ENCODE measurements at places on chromosomes 11 and 22.
A peak's percentile ranks its signal among the peaks of the same experiment; 100 is the strongest.

- DNase-seq, result no peak
Measured at GRCh38 chr11:122883646-122883979, 1.1 kb downstream of the JHY start.

DNA sequence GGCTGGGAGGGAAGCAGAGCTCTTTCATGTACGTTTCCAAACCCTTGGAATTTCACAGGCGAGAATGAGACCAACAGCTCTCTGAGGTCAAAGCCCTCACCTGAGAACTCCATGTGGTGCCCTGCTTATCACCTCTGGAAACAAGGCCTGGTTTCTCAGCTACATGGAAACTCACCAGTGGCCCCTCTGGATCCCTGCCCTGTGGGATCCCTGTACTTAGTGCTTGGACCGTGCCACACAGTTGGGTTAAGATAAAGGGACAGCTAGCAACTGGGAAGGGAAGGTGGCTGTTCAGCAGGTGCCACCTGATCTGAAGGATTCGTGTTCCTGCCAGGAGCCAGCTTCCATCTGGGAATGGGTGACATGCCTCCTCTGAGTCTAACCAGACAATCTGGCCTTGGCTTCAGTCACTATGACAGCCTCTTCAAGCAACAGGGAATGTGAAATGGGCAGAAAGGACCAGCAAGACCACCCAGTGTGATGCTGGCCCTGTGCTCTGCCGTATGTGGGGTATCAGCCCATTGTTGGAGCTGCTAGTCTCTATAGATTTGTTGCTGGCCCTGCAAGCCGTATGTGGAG is 54.3 kb upstream of the BID start:
- DNase-seq, result no peak

- DNase-seq, result no peak
Measured at GRCh38 chr11:1406571-1407485, 17.1 kb downstream of the BRSK2 start.

DNA sequence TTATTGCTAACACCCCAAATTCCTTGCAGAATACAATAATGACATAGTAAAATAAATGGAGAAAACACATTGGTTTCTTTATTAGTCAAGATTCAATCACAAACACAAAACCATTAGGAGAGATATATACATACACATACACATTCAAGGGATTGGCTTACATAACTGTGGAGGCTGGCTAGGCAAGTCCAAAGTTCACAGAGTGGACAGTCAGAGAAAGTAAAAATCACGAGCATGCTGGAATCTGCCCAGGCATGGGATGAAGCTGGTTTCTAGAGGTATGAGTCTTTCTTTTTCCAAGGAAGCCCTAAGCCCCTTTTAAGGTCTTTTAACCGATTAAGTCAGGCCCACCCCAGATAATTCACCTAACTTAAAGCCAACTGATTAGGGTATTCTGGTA is 13.6 kb upstream of the OR56B1 start:
- no peak for DNase-seq

DNA sequence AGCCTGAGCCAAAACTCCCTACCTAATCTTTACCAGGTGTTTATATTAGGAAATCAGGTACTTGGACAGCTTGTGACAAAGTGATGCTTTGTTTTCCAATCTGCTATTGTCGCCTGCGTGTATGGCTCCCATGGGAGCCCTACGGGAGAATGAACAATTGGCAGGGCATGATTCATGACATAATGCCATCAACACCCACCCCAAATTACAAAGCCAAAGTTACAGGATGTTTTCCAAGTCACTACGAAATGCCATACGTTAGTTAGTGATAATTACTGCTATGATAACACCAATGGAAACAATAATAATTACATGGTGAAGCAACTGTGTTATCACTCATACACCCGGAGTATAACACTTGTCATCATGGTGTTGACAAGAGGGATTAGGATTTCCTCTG is 226.4 kb downstream of the FAM181B start:
- no peak for DNase-seq

GRCh38 chr22:29029202-29030000 is 32.2 kb downstream of the C22orf31 start:
- DNase-seq, result no peak

- no peak for DNase-seq
Measured at GRCh38 chr22:25749420-25750169, 7.6 kb downstream of the MYO18B start.

GRCh38 chr11:83072350-83073242 is 899 bp upstream of the RAB30 start:
- DNase-seq, result no peak

GRCh38 chr11:105230586-105230985 is 91.0 kb upstream of the CARD18 start:
- DNase-seq, result no peak

DNA sequence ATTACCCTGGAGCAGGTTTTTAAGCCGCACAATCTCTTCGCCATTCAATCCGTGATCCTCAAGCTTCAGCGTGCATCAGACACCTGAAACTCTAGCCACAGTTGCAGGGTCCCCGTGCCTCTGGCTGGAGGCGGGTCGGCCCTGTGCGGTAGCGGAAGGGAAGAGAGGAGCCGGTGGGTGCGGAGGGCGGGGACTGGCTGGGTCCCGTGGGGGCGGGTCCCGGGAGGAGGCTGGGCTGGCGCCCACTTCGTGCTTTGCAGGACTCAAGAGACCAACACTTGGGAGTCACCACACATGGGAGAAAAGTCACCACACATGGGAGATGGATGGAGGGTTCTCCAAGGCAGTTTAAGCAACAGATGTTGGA is 772 bp downstream of the C22orf15 start:
- DNase-seq, result no peak

DNA sequence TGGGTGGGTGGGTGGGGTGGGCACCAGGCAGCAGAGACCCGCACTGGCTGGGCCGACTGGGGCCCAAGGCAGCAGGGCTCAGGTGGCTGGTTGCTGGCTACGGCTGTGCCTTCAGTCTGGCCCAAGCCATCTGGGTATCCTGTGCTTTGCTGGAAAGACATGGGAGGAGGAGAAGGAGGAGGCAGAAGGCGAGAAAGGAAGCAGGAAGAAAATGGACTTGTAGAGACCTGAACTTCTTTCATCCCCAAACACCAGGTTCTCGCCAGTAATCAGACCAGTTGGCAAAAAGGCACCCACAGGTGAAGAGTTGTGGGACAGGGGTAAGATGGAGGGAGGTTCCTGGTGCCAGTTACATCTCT is 78.8 kb downstream of the IGLL1 start:
- no peak for DNase-seq

DNA sequence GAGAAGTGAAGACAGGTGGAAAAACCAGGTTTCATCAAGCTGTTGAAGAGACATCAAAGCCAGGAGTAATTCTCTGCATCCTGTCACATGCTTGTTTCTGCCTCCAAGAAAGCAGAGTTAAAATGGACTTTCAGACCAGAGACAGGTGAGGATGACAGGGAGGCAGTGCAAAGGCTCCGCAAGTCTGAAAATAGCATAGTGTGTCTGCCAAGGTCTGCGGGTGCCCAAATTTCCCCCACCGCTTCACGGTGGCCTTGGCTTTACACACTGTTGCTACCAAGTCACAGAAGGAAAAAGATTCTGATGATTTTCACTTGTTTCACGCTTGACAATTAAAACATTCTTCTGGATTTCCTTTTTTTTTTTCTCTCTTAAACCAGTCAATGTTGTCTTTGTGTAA is 44.2 kb downstream of the SNX19 start:
- DNase-seq, result no peak

GRCh38 chr11:5922749-5923426 is 19.2 kb upstream of the OR56A3 start:
- DNase-seq, result no peak

DNA sequence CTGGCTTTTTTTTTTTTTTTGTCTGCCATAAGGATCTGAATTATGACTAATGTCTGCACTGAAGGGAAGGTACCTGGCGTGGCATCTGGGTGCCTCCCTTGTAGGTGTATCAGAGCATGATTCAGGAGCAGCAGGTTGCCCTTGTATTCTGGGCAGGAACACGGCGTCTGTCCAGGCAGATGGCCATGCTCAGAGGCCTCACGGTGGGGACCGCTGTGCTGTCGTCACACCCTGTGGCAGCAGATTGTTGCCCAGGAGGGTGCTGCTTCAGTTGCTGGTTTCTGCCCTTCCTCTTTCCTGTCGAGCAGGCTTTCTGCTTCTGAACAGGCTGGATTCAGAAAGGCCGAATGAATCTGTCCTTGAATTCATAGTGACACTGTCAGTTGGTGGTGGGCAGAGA is 11.0 kb downstream of the ZNRF3 start:
- DNase-seq, result no peak

- no peak for DNase-seq
Measured at GRCh38 chr11:133382131-133382812, 150.0 kb downstream of the OPCML start.

GRCh38 chr11:69008737-69009440 is 4.2 kb downstream of the MRGPRF start:
- peak; percentile 86 for DNase-seq

DNA sequence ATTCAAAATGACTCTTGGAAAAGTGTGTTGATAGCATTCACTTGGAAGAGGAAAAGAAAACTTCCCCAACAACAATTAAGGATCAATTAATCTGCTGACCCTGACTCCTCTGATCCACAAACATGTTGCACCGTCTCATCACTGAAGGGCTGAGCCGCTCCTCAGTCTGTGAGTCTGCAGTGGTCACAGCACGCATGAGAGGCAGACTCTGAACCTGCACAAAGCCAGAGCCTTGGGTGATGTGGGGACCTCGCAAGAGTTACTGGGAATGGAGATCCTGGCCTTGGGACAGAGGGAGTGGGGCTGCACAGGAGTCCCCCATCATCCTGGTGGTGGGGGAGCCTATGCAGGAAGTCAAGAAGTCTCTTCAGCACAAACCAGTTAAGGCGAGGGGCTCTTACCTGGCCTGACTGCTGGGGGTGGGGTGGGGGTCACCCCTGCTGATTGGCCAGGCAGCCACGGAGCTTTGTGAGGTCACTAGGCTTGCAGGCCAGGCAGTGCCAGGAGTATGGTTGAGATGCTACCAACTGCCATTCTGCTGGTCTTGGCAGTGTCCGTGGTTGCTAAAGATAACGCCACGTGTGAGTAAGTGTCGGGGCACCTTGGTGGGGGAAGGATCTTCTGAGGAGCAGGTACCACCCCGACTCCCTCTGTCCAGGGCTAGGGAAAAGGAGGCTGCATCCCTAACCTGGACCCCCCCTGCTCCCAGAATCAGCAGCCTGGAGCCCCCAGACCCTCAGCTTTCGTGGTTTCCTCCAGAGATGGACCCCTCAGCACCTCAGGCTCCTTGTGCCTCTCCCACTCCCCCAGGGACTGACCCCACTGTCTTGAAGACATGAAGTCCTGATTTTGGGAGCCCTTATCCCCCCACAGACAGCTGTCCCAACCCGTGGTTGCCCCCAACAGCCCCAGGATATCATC is at the start of gene ACR:
Gene ACR, plus strand, starts transcription at position 477 of the 921 bp plus-strand sequence. Its CDS starts 32 bp downstream, at position 509.
- no peak for DNase-seq

GRCh38 chr11:96328395-96329010 is 14.5 kb downstream of the MAML2 start:
- DNase-seq, result no peak

DNA sequence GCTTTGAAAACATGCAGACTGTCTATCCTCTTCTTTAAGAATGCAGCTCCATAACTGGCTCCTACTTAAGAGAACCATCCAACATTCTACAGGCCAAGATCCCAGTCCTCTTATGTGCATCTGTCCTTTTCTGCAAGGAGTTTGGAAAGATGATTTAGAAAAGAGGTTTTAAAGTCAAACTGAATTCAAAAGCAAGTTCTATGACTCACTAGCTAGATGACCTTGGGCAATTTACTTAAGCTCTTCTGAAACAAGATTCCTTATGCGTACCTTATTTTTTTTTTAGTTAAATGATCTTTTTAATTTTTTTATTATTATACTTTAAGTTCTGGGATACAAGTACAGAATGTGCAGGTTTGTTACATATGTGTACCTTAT is 29.2 kb downstream of the GUCY1A2 start:
- no peak for DNase-seq

DNA sequence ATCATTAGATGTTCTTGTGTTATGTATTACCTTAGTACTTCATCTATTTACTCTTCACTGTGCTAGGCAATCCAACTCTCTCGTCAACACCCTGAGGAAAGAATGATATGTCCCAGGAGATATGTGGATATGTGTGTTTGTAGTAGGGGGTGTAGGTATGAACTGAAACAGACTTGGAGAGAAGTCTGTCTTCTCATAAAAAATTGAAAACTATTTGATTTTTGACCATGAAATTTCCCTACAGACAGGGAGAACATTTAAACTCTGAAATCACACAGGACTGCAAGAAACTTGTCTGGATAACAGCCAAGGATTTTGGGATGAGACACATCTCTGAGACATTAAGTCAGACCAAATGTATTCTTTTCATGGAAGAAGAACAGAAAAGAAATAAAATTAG is 967.0 kb upstream of the FAT3 start:
- no peak for DNase-seq

GRCh38 chr11:113475160-113475761 is at the start of gene DRD2:
DRD2 (minus strand) TSS chr11:113475398; CDS start chr11:113424651, 50,747 bp downstream.
- no peak for DNase-seq

- no peak for DNase-seq
Measured at GRCh38 chr22:38078046-38078840, 5.7 kb downstream of the SLC16A8 start.

GRCh38 chr11:29395555-29396072 is 621.2 kb downstream of the KCNA4 start:
- DNase-seq, result no peak

- peak; percentile 71 for DNase-seq
Measured at GRCh38 chr22:26585104-26585790, 4.7 kb downstream of the TPST2 start.

DNA sequence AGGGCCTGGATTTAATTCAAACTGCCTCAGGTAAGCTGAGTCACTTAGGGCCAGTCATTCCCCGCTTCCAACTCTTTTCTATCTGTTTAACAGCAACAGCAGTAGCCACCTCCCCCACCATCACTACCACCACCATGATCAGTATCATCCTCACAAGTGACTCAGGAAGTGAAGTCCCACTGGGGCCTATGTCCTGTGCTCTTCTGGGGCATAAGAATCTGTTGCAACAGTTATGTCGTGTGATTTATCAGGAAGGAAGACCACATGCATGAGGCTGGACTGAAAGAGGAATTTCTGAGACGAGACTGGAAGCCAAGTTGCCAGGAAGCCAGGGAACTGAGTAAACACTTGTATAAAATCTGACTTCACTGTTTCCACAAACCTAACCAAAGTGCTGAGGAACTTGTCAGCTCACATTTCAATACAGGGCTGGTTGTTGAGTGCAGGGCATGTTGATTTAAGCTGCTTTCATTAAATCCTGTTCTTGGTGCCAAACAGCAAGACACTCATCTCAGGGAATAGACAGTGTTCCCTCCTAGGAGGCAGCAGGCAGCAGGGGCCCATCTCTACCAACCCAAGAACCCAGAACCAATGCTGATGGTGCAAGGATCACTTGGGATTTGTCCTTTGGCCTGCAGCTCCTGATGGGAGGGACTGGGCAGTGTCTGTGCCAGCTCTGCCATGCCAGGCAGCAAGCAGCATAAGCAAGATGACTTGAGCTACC is 226.7 kb upstream of the NARS2 start:
- peak; percentile 78 for DNase-seq

GRCh38 chr11:10824888-10825287 is 16.2 kb upstream of the EIF4G2 start:
- no peak for DNase-seq

DNA sequence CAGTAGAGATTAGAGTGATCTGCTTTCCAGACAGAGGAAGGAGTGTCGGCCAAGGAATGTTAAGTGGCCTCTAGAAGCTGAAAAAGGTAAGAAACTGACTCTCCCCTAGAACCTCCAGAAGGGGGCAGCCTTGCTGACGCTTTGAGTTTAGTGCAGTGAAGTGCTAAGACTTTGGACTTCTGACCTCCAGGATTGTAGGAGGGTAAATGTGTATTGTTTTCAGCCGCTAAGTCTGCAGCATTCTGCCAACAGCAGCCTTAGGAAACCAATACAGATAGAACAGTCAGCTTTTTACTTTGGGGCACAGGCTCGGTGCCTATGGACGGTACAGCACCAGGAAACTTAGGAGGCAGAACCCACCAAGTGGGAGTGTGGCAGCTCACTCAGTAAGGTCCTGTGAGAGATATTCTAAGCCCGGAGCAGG is 3.6 kb upstream of the TBC1D22A start:
- peak; percentile 14 for DNase-seq
